Activated naive CD8-positive, alpha-beta T cell treated with anti-CD3 and anti-CD28 coated beads for 36 hours (primary cell): ENCODE measurements at places on chromosomes 6 and 20. TPM values are rescaled to one million over a fixed set of nuclear protein-coding genes. Genes with fewer than 3 reads are reported as not detected.

VPS16 gene
- 33.5 TPM for total RNA-seq

LY6G6C gene
- not detected for total RNA-seq

MYLIP gene
- 10.0 TPM for total RNA-seq

- H3K27me3 ChIP-seq: no peaks in the 10 kb centered on the region
- H3K27ac ChIP-seq: no peak overlapping the region
- no peak for DNase-seq
- H3K4me3 ChIP-seq: no peak overlapping the region
Measured at GRCh38 chr20:11714886-11715285, 202.8 kb upstream of the BTBD3 start.
